ENCODE measurements at places on chromosomes 1 and 21.
A peak's percentile ranks its signal among the peaks of the same experiment; 100 is the strongest.

DNA sequence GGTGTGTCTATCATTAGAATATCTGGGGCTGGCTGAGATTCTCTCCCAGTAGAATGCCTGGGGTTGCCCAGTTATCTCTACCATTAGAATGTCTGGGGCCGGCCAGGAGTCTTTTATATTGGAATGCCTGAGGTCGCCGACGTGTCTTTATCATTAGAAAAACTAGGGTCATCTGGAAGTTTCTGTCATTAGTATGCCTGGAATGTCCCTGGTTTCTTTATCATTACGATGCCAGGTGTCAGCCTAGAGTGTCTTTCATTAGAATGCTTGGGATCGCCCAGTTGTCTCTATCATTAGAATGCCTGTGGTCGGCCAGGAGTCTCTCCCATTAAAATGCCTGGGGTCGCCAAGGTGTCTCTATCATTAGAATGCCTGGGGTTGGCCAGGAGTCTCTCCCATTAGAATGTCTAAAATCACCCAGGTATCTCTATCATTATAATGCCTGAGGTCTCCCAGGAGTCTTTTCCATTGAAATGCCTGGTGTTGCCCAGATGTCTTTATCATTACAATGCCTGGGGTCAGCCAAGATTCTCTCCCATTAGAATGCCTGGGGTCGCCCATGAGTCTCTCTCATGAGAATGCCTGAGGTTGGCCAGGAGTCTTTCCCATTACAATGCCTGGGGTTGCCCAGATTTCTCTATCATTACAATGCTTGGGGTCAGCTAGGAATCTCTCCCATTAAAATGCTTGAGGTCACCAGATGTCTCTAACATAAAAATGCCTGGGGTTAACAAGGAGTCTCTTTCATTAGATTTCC lies 53.2 kb downstream of the RNF187 start:
- no peak for DNase-seq

DNA sequence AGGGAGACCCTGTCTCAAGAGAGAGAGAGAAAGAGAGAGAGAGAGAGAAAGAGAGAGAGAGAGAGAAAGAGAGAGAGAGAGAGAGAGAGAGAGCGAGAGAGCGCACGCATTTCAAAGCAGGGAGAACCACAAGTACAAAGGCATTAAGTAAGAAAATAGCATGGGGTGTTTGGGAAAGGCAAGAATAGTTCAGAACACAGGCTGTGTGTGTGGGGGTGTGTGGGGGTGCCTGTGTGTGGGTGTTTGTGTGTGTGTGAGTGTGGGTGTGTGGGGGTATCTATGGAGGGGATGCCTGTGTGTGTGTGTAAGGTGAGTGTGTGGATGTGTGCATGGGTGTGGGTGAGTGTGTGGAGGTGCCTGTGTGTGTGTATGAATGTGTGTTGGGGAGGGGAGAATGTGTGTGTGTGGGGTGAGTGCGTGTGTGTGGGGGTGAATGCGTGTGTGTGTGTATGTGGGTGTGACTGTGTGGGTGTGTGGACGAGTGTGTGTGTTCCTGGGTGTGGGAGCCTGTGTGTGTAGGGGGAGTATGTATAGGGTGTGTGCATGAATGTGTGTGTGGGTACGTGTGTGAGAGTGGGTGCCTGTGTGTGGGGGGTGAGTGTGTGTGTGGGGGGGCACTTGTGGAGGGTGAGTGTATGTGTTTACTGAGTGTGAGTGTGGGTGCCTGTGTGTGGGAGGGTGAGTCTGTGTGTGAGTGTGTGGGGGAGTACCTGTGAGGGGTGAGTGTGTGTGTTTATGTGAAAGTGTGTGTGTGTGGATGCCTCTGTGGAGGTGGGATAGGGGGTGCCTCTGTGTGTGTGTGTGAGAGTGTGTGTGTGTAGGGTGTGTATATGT lies 19.1 kb upstream of the HDAC1 start:
- no peak for DNase-seq

DNA sequence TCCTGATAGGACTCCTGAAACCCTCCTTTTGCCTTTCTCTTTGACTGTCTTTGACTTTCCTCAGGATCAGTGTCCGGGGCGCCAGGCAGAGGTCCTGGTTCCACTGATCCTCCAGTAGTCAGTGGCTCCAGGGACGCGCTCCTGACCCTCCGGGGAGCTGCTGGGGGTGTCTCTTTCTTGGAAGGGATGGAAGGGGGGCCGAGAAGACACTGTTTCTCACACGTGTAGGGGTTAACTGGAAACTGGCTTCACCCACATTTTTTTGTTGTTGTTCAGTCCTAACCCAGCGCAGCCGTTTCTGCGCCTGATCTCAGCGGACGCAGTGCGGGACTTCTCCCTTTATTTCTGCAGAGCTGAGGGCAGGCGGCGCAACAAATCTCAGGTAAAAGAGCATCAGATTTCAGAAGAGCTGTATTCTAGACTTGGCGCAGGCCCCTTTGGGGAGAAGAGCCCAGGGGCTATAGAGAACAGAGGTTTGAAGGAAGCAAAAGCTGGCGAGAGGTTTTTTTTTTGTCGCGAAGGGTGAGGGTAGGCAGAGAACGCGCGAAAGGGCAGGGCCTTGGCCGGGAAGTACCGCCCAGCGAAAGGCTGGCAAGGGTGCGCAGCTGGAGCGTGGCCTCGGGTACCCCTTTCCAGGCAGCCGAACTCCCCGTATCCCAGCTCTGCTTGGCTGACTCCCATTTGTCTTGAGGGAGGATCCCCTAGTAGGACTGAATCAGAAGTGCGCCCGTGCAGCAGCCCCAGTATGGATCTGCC lies 4.3 kb upstream of the LHX9 start:
- DNase-seq = no peak

- no peak for DNase-seq
Measured at GRCh38 chr1:185819798-185820197, 85.6 kb downstream of the HMCN1 start.

DNA sequence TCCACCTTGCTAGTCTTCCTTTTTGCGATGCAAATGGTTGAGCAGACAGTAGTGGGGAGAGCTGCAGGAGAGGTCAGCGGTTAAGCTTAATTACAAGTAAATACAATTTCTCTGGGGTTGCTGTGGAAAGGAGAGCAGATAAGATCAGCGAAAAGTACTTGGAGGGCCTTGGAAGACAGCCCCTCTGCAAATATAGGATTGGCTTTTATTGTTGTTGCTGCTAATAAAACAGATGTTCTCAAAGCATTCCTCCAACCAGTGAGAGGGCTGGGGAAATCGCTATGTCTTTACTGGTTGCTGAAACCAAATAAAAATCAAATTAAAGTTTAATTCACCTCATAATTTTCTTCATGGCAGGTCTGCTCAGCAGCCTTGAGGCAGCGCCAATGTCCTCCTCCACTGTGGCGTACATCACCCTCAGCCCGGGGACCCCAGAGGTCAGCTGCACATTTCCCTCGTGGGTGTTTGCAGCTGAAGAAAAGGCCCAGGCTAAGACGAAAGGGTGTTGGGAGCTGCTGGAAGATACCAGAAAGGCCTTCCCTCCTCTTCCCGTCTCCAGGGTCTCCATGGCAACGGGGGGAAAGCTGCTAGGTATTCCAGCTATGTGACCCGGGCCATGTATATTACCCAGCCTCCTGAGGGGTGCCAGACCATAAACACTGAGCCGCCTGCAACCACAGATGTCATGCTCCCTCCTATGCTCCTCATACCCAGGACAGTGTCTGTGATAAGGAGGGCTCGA lies 54.6 kb upstream of the POU2F1 start:
- DNase-seq = peak; percentile 30

GRCh38 chr1:26340047-26340481 lies 13.9 kb downstream of the CRYBG2 start:
- DNase-seq = no peak

GRCh38 chr1:224883091-224883490 lies 46.4 kb upstream of the DNAH14 start:
- DNase-seq = no peak

DNA sequence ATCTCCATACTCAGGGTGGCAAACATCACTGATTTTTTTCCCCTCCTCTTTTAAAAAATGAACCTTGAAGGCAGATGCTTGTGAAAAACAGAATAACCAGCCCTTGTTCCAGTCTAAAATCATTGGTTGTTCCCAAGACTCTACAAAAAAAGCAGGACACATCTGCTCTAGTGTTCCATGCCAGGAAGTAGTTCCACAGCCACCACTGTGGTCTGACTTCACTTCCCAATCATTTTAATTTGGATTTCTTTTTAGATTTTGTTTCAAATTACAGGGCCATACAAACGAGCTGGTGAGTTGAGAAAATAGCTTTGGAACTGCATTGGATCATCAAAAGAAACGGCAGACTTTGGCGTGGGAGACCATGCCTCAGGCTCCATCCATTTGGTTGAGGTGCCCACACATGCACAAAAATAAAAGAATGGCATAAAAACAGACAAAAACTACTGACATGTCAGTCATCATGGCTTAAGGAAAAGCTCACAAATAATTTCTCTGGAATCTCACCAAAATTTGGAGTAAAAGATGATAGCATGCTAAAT lies 210.0 kb downstream of the GABPA start:
- no peak for DNase-seq

GRCh38 chr1:202004711-202005110 lies 5.7 kb upstream of the ELF3 start:
- DNase-seq = no peak

DNA sequence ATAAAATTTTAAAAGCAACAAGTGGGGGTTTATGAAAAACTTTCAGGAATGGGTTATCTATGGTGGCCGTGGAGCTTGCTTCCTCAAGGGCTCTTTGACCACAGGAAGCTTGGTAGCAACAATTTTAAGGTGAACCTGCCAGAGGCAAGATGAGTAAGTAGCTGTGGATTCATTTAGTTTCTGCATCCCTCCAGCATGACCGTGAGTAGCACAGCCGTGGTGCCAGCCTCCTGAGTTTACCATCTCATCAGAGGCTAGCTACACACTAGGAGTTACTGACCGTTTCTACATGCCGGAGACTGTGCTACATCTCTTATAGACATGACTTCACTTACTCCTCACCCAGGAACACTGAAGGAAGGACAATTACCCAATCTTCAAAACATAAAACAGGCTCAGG lies 30.1 kb upstream of the PLEKHG5 start:
- DNase-seq = no peak

DNA sequence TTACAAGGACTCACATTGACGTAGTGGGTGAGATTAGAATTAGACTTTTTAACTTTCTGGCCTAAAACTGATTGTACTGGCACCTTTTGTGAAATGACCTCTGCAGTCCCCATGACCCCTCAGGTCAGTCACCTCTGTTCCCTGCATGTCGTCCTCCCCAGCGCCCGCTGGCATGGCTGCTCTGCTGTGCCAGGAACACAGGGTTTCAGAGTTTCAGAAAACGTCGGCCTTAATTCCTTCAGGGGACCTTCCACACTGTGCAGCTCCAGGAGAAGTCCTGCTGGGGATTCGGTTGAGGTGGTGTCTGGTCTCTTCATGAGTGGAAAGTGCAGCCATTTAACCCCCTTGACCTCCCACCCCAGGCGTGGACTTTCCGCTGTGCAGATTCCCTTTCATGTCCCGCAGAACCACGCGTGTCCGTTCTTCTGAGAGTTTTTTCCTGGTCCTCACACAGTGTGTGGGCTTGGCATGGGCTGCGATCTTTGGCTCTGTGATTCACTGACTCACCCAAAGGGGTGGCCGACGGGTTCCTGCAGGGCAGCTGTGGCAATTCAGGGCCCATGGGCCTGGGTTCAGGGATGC lies 158.4 kb upstream of the COL6A1 start:
- DNase-seq = no peak

DNA sequence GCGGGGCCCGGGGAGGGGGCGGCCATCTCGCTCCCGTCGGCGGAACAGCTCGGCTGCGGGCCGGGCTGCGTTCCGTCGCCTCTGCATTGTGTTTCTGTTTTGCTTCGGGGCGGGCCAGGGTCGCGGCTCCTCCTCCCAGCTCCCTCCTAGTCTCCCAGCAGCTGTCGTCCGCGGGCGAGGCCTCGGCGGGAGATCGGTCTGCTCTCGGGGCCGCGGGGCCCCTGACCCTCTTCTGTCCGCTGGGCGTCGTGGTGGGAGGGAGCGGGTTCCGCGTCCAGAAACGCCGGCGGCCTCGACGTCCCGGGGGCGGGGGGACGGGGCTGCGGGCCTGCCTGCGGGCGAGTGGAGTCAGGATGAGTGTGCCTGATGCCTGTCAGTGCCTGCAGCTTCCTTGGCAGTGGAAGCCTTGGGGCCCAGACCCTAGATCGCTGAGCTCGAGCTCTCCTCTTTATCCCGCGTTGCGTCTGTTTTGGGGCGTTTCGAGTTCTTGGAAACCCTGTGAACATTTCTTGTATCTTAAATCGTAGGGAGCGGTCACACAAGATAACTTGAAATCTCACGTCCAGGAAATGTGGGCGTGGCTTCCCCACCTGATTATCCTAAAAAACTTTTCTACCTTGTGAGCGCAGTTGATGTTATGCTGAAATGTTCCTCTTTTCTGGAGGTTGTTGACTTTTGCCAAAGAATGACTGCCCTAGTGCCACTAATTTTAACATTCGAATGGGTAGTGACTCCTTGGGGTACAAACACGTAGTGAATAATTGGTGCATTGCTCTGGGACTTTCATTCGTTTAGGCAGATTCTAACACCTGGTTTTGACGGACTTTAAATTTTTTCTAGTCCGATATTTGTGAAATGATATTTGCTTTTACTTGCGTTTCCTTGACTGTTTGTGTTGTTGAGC lies 676 bp downstream of the MORC3 start:
- no peak for DNase-seq

GRCh38 chr1:226649780-226650179 lies 89.3 kb downstream of the ITPKB start:
- DNase-seq = no peak

DNA sequence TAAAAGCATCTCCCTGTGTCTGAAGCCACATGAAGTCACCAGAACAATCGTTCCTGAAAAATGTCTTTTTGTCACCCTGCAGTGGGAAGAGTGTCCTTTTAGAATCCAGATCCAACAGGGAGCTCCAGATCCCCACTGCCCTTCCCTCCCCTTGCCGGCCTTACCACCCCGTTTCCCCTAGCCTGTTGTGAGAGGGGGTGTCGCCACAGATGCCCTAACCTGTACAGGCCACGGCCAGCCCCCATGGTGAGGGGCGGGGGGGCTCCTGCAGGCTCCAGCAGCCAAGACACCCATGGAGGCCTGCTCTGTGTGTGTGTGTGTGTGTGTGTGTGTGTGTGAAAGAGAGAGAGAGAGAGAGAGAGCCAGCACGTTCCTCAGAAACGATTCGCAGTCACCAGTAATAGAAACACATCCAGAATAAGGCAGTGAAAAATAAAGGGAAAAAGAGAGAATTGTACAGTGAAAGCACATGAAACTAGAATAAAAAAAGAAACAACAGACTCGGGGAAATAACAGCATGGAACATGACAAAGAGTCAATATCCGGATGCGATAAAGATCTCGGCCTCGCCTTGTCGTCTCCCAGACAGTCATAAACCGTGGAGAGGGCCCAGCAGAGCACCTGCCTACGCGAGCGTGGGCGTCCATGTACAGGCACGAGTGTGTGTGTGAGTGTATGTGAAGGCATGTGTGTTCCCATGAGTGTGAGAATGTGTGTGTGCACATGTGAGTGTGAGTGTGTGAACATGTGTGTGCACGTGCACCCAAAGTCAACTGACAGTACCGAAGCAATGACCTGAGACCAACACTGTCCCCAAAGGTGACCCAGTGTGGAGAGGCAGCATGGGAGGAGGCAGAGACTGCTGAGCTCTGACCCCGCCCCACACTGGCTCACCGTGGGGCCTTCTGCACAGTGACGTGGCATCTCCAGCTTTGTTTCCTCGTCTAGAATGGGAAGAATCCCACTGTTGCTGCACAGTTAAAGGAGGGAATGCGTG lies 303.8 kb downstream of the NPHP4 start:
- no peak for DNase-seq

GRCh38 chr1:100075773-100076172 lies 57.0 kb downstream of the SASS6 start:
- DNase-seq = no peak
